ENCODE measurements at places on chromosomes 6 and 20.

DNA sequence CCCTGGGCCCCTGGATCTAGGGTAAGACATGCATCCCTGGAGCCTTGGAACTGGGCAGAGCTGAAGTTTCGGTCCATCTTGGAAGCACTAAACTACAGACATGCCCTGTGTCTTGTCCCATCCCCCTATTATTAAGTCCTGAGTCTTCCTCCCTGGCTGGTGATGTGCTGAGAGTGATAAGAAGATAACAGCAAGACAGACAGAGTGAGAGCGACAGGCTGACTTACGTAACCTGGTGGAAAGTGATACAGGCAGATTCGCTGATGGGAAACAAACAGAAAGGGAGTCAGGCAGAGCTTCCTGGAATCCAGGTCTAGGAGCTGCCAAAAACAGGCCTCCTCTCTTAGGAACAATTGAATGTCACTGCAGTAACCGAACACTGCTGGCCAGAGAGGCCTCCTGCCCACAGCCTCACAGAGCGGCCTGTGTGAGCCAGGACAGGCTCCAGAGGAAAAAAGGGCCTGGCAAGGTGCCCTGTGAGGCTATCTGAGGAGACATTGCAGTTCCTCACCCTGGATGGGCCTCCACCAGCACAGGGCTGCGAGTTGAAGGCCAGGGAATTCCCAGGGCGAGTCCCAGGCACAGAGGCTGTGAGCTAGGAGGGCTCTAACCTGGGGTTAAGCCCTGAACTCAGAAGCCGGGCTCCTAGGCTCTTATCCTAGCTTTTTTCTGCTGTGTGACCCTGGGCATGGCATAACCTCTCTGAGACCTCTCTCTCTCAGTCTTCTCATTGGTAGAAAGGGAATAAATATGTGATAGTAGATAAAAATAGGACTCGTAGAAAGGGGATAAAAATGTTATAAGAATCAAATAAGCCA is 34.2 kb upstream of the B4GALT5 start:
- DNase-seq: no peak

GRCh38 chr6:22247916-22248482 is 48.8 kb downstream of the PRL start:
- no peak for DNase-seq

DNA sequence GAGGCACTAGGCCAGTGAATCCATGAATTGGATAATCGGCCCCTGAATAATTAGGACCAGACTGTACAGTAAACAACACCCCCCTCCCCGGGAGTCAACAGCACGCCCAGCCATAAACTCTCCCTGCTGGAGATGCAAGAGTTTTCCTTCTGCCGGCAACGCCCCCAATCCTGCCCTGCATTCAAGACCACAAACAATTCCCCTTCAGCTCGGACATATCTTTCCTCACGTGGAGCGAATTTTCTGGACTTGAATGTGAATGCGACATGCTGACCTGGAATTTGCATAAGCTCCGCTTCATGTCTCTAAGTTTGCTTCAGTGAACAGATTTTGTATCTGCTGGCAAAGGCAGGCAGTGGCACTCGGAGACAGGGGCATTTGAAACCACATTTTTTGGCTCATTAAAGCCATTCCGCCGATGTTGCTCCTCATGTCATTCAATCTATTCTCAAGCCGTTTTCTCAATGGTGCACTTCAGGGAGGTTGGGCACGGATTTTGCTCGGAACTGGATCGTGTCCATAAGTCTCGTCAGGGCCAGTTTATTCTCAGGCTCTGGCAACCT is 38.0 kb upstream of the GMPR start:
- no peak for DNase-seq

DNA sequence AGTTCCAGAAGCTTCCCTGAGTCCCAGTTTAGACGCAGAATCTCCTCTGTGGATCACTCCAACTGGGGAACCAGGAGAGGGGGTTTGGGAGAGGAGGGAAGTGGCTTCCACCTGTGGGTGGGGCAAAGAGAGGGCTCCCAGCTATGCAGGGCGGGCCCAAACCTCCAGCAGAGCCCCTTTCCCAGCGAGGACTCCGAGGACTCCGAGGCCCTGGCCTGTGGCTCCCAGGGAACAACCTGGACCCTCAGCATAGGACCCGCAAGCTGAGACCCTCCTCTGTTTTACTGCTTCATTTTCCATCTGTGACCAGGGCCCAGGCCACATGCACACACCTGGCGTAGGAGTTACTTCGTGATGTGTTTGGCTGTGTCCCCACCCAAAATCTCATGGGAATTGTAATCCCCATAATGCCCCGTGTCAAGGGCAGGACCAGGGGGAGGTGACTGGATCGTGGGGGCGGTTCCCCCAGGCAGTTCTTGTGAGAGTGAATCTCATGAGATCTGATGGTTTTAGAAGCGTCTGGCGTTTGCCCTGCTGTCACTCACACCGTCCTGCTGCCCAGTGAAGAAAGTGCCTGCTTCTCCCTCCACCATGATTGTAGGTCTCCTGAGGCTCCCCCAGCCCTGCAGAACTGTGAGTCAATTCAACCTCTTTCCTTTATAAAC is 27.9 kb downstream of the NTSR1 start:
- DNase-seq: no peak

DNA sequence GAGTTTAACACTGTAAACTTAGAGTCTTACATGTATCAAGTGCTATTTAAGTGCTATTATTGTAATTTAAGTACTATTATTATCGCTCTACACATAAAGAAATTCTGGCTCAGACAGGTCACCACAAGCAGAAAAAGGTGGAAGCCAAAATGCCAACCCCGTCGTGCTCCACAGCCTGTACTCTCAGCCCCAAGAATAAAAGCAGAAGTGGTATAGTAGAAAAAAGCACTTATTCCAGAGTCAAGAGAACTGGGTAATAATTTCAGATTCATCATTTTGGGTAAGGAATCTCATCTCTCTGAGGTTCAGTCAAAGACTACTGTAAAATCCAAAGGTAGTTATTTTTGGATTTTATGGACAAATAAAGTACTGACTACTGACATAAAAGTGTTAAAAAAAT is 943 bp downstream of the ZUP1 start:
- no peak for DNase-seq

GRCh38 chr6:43240950-43241349 is 2.3 kb upstream of the TTBK1 start:
- no peak for DNase-seq

DNA sequence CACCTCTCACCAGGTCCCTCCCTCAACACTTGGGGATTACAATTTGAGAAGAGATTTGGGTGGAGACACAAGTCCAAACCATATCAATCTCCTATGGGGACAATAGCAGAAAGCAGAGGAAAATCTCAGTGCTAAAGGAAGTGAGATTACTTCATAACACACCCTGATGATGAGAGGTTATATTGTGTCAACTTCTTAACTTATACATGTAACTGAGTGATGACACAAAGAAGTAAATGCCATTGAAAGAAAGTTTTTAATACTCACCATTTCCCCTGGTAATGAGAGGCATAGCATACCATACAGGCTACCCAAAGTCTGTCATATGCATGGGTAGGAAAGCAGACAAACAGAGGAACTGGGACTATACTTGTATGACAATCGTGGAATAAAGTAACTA is 137.2 kb downstream of the MMUT start:
- no peak for DNase-seq

DNA sequence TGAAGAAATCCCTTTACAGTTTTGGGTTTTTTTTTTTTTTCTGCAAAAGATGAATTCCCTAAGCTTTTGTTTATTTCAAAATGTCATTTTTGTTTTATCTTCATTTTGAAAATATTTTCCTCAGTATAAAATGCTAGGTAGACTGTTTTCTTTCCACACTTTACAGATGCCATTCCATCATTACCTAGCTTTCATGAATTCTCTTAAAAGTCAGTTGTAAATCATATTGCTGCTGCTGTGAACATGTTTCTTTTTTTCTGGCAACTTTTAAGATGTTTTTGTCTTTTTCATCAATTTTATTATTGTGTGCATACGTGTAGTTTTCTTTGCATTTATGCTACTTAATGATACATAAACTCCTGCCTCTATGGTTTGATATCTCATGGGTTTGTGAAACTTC is 168.3 kb downstream of the FAXC start:
- no peak for DNase-seq

GRCh38 chr6:152948150-152948768 is 34.6 kb downstream of the FBXO5 start:
- DNase-seq: no peak

- DNase-seq: no peak
These were observed 32.3 kb upstream of the LAMA4 start for GRCh38 chr6:112286500-112287144.

- no peak for DNase-seq
These were observed 130.2 kb upstream of the HDDC2 start for GRCh38 chr6:125431971-125432370.

- DNase-seq: no peak
These were observed 81.2 kb downstream of the THBS2 start for GRCh38 chr6:169172456-169172855.

- no peak for DNase-seq
These were observed 105.4 kb downstream of the PERP start for GRCh38 chr6:138001750-138002349.

GRCh38 chr20:25008388-25009217 is 16.1 kb upstream of the APMAP start:
- no peak for DNase-seq

- no peak for DNase-seq
These were observed 41.7 kb downstream of the ALDH5A1 start for GRCh38 chr6:24536466-24536865.

- no peak for DNase-seq
These were observed 341.0 kb upstream of the SULF2 start for GRCh38 chr20:48126227-48126740.

DNA sequence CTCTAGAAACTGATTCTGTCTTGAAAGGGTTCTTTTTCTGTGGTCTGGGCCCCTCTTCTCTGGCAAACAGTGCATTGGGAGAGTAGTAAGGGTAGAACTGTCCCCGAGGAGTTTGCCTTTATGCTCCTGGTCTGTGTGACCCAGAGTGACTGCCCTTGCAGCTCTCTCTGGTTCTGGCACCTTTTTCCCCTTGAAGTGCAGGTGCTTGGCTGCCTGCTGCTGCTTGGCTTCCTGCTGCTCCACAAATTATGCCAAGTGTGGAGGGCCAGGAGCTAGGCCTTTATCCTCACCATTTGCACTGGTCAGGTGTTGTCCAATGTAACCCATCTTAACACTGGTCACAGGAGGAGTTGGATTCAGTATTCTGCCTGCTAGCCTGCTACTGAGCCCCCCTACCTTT is 11.2 kb downstream of the KIZ start:
- DNase-seq: no peak

DNA sequence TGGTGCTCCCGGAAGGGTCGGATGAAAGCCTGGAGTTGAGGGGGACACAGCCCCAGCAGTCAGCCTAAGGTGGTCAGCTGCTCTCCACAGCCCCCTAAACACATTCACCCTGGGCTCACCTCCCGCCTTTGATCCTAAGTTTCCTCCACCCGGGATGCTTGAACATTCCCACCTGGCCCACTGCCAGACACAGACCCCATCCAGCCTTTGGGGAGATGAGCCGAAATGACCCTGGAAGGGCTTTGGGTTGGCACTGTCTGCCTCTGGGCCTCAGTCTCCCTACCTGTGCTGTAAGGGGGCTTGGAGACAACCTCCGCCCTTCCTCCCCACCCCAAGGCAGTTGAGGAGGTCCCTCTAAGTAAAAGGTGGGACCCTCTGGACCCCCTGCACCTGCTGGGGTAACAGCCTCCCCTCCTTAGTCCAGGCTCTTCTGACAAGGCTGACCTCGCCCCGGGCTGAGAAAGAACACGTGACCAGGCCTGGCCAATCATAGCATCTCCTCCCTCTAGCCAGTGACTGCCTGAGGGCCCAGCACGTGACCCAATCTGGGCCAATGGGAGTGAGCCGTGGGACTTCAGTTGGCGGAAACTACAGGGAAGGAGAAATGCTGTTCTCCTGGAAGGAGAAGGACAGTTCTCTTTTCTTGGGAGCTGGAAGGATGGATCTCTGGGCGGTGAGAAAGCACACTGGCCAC is 16.9 kb upstream of the UBE2V1 start:
- no peak for DNase-seq

DNA sequence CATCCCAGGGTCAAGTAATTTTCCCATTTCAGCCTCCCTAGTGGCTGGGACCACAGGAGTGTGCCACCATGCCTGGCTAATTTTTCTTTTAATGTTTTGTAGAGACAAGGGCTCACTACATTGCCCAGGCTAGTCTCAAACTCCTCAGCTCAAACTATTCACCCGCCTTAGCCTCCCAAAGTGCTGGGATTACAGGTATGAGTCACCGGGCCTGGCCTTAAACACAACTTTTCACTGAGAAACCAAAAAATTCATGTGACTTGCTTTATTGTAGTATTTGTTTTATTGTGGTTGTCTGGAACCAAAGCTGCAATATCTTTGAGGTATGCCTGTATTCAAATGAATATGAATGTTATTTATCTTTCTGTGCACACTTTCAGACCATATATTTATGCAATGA is 72.2 kb downstream of the RWDD2A start:
- DNase-seq: no peak

GRCh38 chr6:83258517-83258916 is 65.4 kb downstream of the RWDD2A start:
- no peak for DNase-seq

GRCh38 chr6:161436106-161436876 is 162.4 kb upstream of the AGPAT4 start:
- no peak for DNase-seq

GRCh38 chr6:148343047-148343782 is 577 bp downstream of the SASH1 start:
- no peak for DNase-seq

GRCh38 chr20:46013829-46014516 is 5.3 kb downstream of the MMP9 start:
- DNase-seq: no peak

DNA sequence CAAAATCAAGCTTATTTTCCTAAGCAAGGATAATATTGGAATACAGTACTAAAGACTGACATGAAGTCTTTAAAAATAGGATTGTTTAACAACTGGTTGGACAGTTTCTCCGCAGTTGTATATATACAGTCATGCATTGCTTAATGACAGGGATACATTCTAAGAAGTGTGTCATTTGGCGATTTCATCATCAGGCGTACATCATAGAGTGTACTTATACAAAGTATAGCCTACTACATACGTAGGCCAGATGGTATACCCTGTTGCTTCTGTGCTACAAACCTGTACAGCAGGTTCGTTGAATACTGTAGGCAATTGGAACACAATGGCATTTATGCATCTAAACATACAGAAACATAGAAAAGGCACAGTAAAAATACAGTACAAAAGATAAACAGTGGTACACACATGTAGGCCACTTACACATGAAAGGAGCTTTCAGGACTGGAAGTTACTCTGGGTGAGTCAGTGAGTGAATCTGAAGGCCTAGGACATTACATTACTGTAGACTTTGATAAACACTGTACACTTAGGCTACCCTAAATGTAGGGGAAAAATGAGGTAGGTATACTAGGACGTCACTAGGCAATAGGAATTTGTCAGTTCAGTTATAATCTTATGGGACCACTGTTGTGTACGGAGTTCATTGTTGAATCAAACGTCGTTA is 20.1 kb downstream of the HECA start:
- no peak for DNase-seq

GRCh38 chr20:41938353-41938752 is 320.2 kb upstream of the CHD6 start:
- no peak for DNase-seq

- DNase-seq: no peak
These were observed 228.6 kb downstream of the PREX1 start for GRCh38 chr20:48599106-48599747.

GRCh38 chr6:27474172-27474465 is 1.2 kb upstream of the ZNF184 start:
- DNase-seq: no peak

Measured in stimulated activated CD8-positive, alpha-beta memory T cell treated with anti-CD3 and anti-CD28 coated beads, Interleukin-7, amount 100 ng/mL, for 48 hours (primary cell).